H9 (cell line): ENCODE measurements at places on chromosomes 6 and 20. TPM values are rescaled to one million over a fixed set of nuclear protein-coding genes. Genes with fewer than 3 reads are reported as not detected.

DNA sequence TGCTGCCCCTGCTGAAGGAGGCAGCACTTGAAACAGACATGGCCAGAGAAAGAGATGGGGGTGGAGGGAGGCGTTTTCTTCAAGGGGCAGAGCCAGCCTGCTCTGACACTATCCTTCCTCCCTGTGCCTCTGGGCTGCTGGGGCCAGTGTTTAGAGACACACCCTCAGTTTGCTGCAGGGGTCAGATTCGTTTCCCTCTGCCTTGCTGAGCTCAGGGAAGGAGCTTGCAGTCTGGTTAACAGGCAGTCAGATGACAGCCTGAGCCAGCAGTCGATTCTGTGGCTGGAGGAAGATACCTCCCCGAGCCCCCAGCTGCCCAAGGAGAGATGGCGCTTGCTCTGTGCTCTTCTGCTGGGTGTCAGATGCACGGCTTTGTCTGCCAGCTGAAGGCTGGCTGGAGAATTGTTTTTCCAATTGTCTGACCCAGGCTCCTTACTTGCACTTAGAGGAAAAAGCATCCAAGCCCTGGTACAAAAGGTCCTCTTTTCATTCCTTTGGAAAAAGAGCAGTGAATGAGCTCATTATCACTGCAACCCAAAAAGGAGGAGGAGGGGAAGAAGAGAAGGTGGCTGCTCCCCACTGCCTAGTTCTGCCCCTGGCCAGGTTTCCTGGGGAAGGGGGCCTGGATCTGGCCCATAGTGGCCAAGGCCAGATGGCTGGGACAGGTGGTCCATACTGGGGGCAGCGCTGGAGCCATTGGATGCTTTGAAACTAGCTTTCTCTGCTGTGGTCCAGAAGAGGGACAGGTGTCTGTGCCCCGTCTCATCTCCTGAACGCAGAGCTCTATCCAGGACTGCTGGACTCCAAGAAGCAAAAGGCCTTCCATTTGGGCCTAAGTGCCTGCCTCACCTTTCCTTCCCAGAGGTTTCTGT is 88.2 kb downstream of the TCP11 start:
- DNase-seq: no peak

DNA sequence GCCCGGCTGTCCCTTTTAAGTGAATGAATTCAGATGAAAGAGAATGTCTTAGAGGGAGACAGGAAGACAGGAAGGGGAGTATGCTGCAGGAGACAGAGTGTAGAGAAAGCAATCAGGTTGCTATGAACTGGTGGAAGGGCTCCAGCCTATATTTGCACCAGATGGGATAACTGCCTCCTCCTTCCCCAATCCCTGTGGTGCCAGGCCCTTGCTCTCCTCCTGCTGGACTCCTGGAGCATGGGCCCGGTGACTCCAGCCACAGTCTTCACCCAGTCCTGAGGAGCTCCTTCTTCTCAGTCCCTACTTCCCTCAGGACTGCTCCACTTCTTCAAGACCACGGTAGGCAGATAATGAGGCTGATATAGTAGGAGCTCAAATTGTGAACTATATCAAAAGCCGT is 91.8 kb downstream of the TMEM200A start:
- DNase-seq: peak; percentile 39

DNA sequence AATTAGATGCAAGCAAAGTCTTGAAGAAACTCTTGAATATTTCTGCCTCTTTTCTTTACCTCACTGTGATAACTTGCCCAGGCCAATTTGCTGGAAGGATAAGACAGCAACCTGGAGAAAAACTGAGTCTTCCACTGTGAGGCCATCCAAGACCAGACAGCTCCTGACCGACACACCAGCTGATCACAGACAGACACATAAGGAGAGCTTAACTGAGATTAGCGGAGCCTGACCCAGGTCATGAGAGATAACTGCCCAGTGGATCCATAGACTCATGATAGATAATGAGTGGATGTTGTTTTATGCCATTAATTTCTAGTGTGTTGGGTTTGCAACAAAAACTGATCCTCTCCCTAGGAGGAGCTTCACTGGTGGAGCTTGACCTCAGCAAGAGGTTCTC is 64.4 kb upstream of the NOX3 start:
- DNase-seq: no peak

- no peak for DNase-seq
Measured at GRCh38 chr6:6201200-6201599, 119.3 kb downstream of the F13A1 start.

GRCh38 chr6:2959909-2960719 is 11.3 kb downstream of the SERPINB6 start:
- peak; percentile 64 for DNase-seq

- DNase-seq: no peak
Measured at GRCh38 chr20:59148701-59149493, 14.7 kb upstream of the ZNF831 start.

- no peak for DNase-seq
Measured at GRCh38 chr6:168536665-168537539, 95.9 kb downstream of the SMOC2 start.

DNA sequence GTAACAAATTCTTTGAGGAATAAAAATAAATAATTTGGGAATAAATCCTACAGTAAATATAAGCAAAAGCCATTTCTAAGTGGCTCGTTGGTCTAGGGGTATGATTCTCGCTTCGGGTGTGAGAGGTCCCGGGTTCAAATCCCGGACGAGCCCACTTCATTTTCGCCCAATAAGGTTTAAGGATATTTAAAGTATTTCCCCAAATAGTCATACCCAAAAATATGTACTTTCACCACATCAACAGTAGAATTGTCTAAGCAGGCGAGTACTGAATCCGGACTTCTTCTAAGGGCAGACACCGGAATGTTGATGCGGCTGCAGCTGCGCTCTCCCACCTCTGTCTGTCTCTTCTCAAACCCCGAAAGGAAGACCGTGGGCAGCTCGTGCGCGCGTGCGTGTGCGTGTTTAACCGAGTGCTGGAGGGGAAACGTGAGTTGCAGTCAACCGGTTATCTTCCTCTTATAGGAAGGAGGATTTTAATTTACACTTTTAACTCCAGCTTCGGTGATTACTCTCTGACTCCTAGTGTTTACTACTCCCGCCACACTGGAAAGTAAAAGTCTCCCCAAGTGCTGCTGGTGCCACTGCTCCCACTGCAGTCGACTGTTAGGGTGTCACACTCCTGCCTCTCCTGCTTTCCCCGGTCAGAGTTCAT is 155.7 kb upstream of the PRSS16 start:
- DNase-seq: peak; percentile 57

The MACROD2 gene
- 1.6 and 2.0 TPM in 2 replicates for total RNA-seq

DNA sequence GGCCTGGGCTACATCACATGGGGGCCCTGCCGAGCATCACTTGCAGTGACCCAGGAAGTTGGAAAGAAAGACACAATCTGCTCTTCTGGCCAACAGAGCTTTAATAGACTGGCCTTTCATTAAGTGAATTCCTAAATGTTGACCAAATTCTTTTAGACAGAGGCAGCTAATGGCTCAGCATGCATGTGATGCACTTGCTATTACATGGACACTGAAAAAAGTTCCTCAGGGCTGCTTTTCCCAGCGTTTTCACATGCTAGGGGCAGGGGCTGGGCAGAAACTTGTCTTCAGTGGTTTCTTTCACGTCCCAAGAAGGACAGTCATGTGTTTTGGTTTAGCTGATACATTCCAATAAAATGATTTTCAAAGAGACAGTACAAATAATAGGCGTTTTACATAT is 651.0 kb upstream of the SLC35B3 start:
- DNase-seq: no peak

DNA sequence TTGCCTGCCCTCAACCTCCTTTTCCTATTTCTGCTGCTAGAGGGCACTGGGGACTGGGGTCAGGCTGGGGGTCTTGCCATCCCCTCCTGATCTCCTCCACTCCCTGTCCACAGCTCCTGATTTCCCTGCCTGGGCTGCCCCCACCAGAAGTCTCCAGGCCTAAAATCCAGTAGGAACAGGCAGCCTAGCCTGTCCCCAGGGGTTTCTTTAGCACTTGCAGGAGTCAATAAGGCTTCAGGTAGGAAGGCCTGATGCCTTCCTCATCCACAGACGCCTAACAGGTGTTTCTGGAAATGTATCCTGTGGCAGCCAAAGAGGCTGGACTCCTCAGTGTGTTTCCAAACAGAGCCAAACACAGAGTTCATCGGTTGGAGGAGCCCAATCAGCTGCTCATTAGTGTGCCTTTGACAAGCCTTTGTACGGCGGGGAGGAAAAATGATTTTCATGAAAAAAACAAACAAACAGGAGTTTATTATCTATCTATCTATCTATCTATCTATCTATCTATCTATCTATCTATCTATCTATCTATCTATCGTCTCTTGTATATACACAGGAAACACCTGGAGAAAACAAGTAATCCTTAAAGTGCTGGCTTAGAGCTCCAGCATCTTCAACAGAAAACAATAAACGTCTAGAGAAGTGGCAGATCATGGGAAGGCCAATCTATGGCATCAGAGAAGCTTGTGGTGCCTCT is 3.7 kb upstream of the RAET1E start:
- DNase-seq: no peak

GRCh38 chr6:2755456-2755855 is 4.7 kb upstream of the MYLK4 start:
- DNase-seq: no peak

- DNase-seq: no peak
Measured at GRCh38 chr6:137256350-137257103, 37.3 kb upstream of the IFNGR1 start.

The DDR1 gene
- total RNA-seq: 254 and 258 TPM in 2 replicates

DNA sequence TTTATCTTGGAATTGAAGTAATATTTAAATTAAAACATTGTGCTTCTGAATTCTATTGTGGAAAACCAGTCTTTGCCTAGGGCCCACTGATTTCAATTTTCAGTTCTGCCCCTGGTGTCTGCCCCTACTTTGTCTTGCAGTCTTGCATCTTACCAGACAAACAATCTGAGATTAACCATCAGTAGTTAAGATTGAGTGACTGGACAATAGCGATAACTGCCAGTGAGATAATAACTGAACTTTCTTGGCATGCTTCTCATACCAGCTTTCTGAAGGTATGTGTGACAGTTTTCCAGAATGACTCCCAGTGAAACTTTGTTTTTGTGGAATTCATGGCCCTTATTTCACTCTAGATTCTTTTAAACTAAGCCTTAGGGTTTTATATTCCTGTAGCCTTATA is 53.5 kb downstream of the KCNQ5 start:
- no peak for DNase-seq

The TFAP2C gene
- total RNA-seq: 22.5 and 24.3 TPM in 2 replicates

The SYCP2 gene
- 0.70 and 0.94 TPM in 2 replicates for total RNA-seq

The MPIG6B gene
- total RNA-seq: not detected in 2 replicates

The LPIN3 gene
- 3.8 and 4.2 TPM in 2 replicates for total RNA-seq

The CST2 gene
- not detected in 2 replicates for total RNA-seq

The KIF13A gene
- 38.2 and 43.1 TPM in 2 replicates for total RNA-seq

DNA sequence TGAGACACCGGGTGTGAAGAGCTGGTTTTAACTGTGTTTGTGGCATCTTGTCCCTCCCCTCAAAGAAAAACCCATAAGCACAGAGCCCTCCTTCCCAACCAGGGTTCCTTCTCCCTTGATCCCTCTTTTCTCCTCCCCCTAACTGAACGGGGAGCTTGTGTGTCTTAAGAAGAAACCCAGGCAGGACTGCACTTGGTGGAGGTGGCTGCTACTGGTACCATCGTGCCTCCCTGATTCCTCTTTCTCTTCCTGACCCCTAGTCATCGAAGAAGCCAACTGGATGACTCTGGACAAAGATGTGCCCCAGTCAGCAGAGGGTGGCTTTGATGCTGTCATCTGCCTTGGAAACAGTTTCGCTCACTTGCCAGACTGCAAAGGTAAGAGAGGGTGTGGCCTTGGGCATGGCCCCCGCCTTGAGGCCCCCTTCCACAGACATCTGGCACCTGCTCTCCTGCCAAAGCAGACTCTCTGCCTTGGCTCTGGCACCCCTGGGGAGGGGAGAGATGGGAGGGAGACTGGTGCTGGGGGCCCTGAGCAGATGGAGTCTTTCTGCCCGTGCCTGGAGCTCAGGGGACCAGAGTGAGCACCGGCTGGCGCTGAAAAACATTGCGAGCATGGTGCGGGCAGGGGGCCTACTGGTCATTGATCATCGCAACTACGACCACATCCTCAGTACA is 2.1 kb downstream of the GNMT start:
- DNase-seq: no peak

- DNase-seq: no peak
Measured at GRCh38 chr6:155066361-155066760, 71.2 kb downstream of the TIAM2 start.

The CST9L gene
- not detected in 2 replicates for total RNA-seq

DNA sequence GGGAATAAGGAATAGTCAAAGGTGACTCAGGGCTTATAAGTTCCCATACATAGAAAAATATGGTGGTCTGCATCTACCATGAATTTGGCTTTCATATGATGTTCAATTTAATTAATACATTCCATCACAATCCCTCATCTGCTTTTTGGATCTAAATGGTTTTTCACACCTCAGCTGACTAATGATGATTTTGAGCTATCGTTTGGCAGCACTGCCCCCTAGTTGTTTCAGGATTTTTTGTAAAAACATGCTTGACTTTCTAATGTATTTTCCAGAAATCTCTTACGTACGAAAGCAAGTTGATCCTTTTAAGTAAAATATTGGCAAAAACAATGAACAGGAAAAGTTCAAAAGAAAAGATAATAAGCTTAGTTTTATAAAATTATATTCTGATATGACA is 408.6 kb upstream of the ADGRB3 start:
- DNase-seq: no peak

GRCh38 chr6:157323966-157324300 is 614 bp upstream of the TMEM242 start:
- peak; percentile 84 for DNase-seq

The NRSN1 gene
- not detected in 2 replicates for total RNA-seq

- peak; percentile 72 for DNase-seq
Measured at GRCh38 chr20:330233-331149, 5.1 kb downstream of the SOX12 start.

The TMC2 gene
- total RNA-seq: not detected in 2 replicates

- no peak for DNase-seq
Measured at GRCh38 chr6:26218824-26219223, 131.6 kb downstream of the HFE start.

The ULBP1 gene
- total RNA-seq: 1.6 and 2.1 TPM in 2 replicates

The JPH2 gene
- total RNA-seq: 0.31 and 0.35 TPM in 2 replicates

GRCh38 chr20:18981962-18982539 is 168.5 kb downstream of the SCP2D1 start:
- DNase-seq: no peak

DNA sequence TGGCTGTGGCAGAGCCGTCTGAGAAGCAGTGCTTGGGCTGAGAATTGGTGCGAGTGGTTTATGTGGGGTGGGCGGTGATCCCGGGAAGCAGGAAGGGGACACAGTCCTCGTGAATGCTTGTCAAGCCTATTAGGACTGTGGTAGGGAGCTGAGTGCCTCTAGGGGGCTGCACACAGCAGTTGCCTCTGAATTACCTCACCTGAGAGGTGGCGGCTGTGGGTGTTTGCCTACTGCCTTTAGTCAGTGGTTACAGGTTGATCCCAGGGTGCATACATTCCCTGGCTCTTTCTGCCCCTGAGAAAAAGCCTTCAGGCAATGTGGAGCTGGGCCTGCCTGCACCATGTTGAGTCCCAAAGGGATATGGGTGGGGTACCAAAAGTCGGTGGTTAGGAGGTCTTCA is 5.2 kb downstream of the AP5S1 start:
- DNase-seq: peak; percentile 67

DNA sequence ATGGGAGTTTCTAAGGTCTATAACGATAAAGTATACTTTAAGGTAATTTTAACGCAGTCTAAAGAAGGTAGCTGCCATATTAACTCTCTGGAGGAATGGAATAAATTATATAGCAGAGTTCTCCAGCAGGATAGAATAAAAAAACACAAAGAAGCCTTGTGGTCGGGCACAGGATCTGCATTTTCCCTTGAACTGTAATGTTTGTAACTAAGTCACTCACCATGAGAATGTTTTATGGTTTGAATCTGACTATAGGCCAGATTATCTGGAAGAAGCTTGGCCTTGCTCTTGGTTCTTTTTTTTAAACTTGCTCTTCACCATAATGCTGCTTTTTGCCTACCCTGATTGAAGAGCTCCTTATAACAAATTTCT is 238.8 kb upstream of the NOX3 start:
- no peak for DNase-seq
